IMR-90 (cell line): ENCODE measurements at places on chromosomes 7 and 10. TPM values are rescaled to one million over a fixed set of nuclear protein-coding genes. Genes with fewer than 3 reads are reported as not detected.

Gene CTBP2
- 74.2 and 81.0 TPM in 2 replicates for total RNA-seq

Gene MASTL
- total RNA-seq: 13.4 and 18.1 TPM in 2 replicates

Gene TSPAN15
- total RNA-seq: not detected in 2 replicates

- DNase-seq: peak; percentile 65
Observed at GRCh38 chr10:94066411-94066810, 72.7 kb downstream of the PLCE1 start.

DNA sequence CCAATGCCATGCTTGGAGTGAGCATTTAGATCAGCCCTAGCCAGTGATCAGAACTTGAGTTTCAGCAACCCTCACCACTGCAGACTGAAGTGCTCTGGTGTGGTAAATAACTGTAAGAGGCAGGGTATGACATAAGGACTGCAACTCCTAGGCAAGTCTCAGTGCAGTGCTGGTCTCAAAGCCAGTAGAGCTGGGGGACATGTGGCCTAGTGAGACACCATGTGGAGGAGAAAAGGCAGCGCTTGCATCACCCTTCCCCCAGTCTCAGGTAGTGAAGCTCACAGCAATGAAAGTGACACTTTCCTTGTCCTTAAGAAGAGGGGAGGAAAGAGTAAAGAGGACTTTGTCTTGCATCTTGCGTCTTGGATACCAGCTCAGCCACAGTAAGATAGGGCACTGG is 386.8 kb upstream of the POT1 start:
- DNase-seq: no peak

GRCh38 chr10:32190890-32191491 is 134.8 kb upstream of the KIF5B start:
- peak; percentile 36 for DNase-seq

- no peak for DNase-seq
Observed at GRCh38 chr10:28105561-28105960, 106.7 kb upstream of the ODAD2 start.
